ENCODE measurements at places on chromosomes 11 and 22.

- DNase-seq = no peak
Measured at GRCh38 chr22:27798511-27799014, 3.0 kb downstream of the MN1 start.

- DNase-seq = no peak
Measured at GRCh38 chr11:122584670-122585069, 70.9 kb upstream of the UBASH3B start.

- DNase-seq = no peak
Measured at GRCh38 chr11:64074239-64074638, 38.5 kb downstream of the FLRT1 start.

GRCh38 chr11:29616611-29617010 lies 400.2 kb downstream of the KCNA4 start:
- peak; percentile 45 for DNase-seq

DNA sequence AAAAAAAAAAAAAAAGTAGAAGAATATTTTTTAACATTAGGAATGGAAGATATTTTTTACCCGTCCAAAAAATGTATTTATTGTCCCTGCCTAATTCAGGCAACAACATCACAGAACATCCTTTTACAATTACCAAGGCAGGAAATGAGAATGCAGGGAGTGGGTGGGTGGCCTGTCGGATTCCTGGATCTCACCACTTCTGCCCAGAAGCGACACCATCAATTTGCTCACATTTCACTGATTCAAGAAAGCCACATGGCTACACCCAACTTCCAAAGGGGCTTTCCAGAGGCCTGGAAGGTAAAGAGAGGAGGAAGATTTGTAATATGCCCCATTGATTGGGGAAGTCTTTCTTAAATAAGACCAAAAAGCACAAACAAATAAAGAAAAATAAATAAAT lies 93.8 kb upstream of the CLPB start:
- no peak for DNase-seq

GRCh38 chr11:119315131-119316015 lies 1.6 kb downstream of the MCAM start:
- DNase-seq = no peak

DNA sequence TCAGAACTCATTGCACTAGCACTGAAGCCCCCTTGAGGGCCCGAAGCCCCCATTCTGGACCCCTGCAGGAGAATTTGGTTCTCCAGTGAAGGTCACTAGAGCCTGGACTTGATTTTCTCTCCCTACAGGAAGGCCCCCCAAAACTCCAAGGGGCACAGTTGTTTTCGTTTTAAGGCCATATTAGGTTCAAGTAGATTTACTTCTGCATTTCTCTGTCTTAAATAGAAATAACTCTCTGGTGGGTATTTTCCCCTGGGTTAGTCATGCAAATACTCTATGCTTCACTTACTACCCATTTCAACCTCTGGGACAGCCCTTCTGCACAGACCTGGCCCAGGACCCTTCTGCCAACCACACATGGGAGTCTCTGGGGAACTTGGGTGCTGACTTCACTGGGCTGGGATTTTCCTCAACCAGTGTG lies 41.6 kb downstream of the WEE1 start:
- peak; percentile 51 for DNase-seq

- DNase-seq = no peak
Measured at GRCh38 chr11:30816959-30817880, 231.1 kb upstream of the MPPED2 start.

DNA sequence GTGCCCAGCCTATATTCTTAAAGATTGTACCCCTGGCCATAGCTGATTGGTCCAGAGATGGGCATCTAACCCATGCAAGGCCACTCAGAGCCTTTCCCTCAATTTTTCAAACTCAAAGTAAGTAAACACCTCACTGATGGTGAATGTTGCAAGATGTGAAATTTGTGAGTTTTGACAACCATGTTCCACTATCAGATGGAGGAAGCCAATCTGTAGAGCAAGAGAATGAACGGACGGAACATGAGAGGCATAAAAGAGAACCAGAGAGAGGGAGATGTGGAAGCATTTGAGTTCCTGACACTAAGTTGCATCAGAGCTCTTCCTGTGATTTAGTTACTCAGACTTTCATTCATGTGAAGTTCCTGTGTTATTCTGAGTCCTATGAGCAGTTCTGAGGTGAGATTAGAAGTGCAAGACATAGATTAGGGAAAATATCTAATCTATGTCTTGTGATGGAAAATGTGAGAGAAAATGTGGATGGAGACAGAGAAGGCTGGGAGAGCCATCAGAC lies 73.3 kb downstream of the PRSS23 start:
- DNase-seq = no peak

GRCh38 chr22:44847380-44847779 lies 95.0 kb downstream of the ARHGAP8 start:
- DNase-seq = no peak

- no peak for DNase-seq
Measured at GRCh38 chr11:68579455-68579854, 104.9 kb upstream of the GAL start.

- DNase-seq = no peak
Measured at GRCh38 chr11:74538680-74539079, 45.2 kb upstream of the LIPT2 start.

DNA sequence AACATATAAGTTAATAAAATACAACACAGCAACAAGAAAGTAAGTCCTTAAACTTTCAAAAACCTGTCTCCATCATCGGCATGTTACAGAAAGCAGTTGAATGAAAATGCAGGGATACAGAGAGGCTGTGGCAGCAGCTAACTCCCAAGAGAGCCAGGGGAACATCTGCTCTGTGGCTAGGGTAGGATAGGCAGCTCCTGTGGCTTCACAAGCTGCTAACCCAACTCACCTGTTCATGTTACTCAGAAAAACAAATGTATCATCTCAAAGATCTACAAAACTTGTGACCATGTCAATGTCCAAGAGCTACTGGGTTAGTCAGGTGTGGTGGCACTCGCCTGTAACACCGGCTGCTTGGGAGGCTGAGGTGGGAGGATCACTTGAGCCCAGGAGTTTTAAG lies 15.2 kb upstream of the PLAAT3 start:
- DNase-seq = no peak

- DNase-seq = no peak
Measured at GRCh38 chr11:111737444-111738210, 28.6 kb downstream of the PPP2R1B start.

GRCh38 chr11:15180212-15180792 lies 65.6 kb downstream of the INSC start:
- no peak for DNase-seq

DNA sequence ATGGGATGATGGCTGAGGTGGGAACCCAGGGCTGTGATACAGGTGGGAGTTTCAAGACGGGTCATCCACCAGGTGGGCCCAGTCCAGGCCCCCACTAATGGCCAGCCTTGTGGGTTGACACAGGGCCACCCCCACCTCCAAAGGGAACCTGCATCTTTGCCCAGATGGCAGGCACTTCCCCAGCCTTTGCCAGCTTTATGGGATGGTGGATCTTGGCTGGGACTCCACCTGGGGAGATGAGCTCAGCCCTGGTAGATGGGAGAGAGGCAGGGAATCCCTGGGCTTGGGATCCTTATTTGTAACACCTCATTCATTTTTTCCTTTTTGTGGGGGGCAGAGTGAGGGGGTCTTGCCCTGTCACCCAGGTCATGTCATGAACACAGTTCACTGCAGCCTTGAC lies 33.4 kb downstream of the CD82 start:
- no peak for DNase-seq

- peak; percentile 11 for DNase-seq
Measured at GRCh38 chr11:110896358-110896757, 184.1 kb upstream of the ARHGAP20 start.

GRCh38 chr22:43743131-43743530 lies 69.0 kb downstream of the EFCAB6 start:
- DNase-seq = no peak

DNA sequence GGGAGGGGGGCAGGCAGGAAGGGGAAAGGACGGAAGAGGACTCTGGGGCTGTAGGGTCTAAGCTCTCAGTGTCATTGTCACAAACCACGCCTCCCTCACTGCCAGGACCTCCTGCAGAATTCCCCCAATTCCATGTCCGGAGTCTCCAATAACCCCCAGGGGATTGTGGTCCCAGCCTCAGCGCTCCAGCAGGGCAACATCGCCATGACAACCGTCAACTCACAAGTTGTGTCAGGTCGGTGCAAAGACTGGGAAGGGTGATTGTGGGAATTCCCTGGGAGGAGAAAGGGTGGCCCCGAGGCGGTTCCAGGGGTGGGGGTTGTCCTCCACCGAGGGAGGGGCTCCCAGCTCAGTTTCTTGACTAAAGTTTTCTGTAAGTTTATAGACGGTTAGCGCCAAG lies 86.0 kb downstream of the FEZ1 start:
- DNase-seq = no peak

DNA sequence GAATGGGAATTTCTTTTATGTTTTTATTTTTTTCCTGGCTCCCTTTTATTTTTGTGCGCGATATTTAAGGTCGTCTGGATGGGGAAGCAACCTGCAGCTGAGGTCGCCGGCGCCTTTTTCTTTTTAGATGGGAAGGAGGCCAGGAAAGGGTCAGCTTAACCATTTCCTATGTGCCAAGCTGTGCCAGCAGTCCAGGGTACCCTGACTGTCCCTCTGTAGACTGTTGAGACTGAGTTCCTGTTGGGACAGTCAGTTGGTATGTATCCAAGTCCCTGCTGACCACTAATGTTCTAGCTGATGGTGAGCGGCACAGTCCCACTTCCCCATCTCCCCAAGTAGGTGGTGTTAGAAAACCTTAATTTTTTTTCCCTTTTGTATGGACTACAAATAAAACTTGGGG lies 10.5 kb downstream of the RBM14 start:
- no peak for DNase-seq

GRCh38 chr11:129287920-129288319 lies 87.7 kb upstream of the BARX2 start:
- DNase-seq = no peak

DNA sequence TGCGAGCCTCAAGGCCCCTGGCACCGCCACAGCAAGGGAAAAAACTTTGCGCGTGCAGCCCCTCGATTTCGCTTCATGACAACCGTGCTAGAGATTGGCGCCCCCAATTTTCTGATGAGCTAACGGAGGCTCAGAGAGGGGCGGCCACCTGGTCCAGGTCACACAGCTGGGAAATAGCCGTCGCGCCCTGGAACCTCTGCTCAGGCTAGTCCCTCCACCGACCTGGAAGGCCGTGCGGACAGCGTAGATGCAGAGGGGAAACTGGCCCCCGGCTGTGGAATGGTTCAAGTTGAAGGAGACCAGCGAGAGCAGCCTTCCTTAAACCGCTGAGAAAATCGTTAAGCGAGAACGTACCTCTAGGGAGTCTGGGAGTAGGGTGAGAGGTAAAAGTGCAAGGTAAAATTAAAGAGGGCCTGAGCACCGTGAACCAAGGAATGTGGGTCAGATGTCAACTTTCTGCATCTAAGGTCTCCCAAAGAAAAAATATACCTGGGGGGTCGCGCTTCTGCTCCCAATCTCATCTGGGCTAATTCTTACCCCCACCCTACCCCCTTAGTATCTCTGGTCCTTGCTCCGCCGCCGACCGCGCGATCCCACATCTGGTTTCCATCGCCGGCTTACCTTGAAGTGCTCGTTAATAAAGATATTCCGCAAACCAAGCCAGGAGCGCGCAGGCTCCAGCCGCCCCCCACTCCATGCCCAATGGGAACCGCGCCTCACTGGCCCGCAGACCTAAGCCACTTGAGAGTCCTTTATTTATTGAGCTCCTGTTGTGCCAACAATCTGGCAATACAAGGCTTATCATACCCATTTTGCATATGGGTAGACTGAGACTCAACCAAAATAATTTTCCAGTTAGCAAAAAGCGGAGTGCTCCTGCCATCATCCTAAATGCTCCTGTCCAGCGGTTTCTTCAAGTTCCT lies 1.7 kb upstream of the ALX4 start:
- DNase-seq = no peak

- no peak for DNase-seq
Measured at GRCh38 chr11:116373104-116373944, 399.5 kb downstream of the BUD13 start.

GRCh38 chr11:43397251-43397650 lies 38.5 kb downstream of the TTC17 start:
- DNase-seq = no peak

DNA sequence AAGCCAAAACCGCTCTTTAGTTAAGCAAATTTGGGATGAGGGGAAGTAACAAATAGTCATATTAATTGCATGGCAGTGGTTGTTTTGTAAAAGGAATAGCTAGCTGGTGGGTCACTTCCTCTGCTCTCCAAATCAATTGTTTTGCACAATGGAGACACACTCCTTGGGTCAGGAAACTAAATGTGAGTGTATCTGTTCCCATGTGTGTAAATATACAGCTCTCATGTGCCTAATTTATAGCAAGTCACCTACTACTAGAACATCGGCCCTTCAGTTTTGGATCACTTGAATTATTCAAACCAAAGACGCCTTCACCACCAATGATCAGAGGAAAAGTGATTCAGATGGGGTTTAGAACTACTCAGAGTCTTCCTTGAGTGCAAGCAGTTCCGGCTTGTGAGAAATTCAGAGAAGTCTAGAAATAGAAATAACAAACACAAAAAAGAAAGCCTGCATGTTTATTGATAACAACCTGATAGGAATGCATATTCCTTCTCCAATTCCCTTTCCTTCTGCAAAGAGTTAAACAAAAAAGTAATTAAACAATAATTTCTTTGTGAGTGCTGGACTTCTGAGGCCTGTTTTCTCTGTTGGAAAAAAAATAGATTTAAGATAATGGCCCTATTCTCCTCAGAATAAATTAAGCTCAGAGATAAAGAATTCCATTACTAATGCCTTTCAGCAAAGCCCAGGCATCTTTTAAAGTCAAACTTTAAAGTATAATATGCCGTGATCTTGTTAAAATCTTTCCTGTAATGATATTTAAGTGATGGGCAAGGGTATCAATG lies 100.4 kb downstream of the KIRREL3 start:
- no peak for DNase-seq

- DNase-seq = no peak
Measured at GRCh38 chr22:38417252-38418060, 37.5 kb downstream of the KCNJ4 start.

- DNase-seq = no peak
Measured at GRCh38 chr11:115776916-115777315, 272.7 kb upstream of the CADM1 start.

- DNase-seq = no peak
Measured at GRCh38 chr11:104054911-104055529, 18.6 kb downstream of the DDI1 start.

DNA sequence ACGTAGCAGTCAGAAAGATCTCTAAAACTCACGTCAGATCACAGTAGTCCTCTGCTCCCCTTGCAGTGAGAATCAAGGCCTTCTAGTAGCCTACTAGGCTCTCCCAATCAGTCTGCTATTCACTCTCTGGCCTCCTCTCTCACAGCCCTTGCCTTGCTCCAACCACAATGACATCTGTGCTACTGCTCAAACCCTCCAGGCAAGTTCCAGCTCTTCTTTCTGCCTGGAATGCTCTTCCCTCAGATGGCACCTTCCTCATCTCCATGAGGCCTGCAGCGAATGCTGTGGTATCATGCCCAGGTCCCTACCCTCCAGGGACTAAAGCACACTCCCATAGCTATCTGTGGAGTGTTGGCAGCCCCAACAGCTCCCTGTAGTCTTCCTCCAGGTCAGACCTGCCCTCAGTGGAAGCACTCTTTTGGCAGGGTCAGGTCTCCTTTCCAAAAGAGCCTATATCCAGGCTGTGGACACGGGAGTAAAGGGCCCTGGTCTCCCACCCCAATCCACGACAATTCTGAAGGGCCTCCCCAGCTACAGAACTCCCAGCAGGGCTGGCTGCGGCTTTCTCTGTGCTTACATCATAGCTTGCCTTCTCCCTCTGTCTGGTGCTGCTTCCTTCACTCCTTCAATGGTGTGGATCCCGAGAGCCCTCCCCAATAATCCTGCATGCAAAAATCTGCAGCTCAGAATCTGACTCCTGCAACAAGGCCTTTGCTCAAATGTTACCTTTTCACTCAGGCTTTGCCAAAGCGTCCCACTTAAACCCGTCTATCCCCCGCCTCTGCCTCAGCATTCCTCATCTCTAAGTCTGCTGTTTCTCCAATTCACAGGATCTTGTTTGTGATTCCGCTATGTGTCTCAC lies 8.9 kb downstream of the HIRA start:
- no peak for DNase-seq

Measured in kidney glomerular epithelial cell (primary cell).